ENCODE measurements at places on chromosomes 13 and 19.

- no peak for DNase-seq
Measured at GRCh38 chr19:16836115-16837034, 7.2 kb downstream of the SIN3B start.

- no peak for DNase-seq
Measured at GRCh38 chr19:21221693-21222092, 79.9 kb downstream of the ZNF431 start.

DNA sequence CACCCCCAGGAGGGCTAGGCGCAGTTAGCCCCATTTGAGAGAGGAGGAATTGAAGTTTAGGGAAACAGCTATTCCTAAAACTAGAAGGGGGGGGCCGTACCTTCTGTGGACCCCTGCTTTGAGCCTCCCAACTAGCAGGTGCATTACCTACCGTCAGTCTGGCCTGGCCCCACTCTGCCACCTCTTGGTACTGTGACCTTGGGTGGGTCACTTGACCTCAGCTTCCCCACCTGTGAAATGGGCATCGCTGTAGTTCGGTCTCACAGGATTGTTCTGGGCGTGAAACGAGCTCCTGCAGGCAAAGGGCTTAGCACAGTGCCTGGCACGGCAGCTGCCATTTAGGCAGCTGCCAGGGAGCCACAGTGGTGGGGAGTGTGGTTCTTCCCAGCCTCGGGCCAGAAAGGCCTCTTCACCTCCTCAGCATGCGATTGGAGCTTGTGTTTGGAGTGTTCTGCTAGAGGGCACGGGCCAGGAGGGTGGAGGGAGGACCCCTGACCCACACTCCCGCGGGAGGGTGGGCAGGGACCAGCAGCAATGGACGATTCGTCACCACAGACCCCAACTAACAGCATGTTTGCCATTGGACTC is 32.0 kb downstream of the CAPN12 start:
- DNase-seq = no peak

- DNase-seq = no peak
Measured at GRCh38 chr19:29489172-29489951, 36.4 kb upstream of the VSTM2B start.

DNA sequence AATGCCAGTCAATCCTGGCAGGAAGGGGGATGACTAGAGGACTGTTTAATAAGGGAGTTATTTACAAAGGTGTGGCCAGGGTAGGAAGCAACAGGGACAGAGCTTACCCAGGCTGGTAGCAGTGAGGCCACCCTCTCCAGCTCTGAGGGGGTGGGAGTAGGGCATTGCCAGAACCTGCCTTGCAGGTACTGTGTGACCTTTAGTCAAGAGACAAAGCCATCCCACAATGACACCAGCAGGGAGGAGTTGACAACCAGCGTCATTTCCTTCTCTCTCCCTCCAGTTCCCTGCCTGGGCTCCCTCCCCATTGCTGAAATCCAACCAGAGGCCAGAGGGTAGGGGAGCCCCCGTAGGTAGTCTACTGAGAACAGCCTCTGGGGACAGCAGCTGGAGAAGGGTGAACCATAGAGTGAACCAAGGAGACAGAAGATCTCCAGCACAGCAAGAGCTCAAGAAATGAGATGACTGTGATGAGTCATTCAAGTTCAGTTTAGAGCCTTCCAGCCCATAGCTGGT is 33.3 kb upstream of the SPATA13 start:
- DNase-seq = no peak

GRCh38 chr19:15280915-15281683 is 48.9 kb upstream of the EPHX3 start:
- DNase-seq = peak; percentile 75

DNA sequence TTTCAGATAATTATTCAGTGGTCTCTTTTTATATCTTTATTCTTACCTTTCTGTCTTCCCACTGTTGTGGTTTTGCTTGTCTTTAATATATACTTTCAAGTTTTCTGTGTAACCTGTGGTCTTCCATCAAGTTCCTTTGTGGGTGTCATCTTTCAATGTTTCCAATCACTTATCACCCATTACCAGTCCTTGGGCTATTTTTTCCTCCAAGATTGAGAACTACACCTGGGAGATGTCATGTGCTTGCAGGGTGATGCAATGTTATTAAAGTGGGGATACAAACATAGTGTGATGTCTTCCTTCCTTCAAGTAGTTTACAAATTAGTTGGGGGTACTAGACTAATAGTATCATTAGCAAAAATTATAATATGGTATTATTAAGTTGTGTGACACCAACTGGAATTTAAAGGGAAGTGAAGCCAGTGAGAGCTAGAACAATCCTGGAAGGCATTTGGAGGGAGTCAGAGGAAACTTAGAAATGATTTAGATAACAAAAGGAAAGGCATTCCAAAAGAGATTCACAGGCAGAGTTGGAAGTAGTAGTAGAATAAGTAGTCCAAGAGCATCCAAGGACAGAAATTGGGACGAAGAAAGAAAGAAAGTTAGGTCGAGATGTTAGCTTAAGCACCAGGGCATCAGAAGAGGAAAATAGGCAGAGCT is 3.4 kb downstream of the FNDC3A start:
- DNase-seq = no peak

- DNase-seq = no peak
Measured at GRCh38 chr19:8703223-8703622, 4.6 kb upstream of the ACTL9 start.

DNA sequence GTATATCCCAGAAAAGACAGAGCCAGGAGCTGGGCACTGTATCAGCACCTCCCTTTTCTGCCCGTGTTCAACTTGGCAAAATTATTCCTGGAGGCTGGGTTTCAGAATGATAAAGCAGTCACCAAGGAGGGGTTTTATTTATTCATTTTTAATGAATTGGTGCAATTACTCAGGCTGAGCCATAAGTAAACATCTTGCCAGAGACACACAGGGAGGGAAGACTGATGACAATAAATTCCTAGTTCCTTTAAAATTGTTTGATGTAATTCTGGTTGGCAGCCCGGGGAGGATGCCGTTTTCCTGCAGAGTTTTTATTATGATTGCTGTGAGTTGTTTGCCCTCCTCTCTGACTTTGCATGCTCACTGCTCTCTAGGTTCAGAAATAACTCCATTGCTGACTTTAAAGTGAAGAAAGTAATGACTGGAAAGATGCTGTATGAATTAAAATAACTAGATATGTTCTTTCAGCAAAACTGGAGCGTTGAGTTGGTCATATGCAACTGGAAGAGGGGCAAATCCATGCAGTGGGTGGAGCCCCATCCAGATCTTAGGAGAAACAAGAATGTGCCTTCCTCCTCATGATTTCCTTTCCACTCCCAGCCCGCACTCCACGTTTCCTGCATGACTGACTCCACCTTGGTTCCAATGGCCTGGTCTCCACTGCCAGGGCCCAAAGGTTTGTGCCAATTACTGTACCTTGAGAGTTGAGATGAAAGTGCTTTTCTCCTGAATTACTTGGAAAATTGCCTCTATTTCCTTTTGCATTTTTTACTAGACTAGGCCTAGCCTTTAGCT is 182.1 kb downstream of the RFC3 start:
- peak; percentile 13 for DNase-seq

- no peak for DNase-seq
Measured at GRCh38 chr13:113746143-113746525, 12.9 kb upstream of the TMEM255B start.

- DNase-seq = no peak
Measured at GRCh38 chr13:107969546-107969945, 245.8 kb downstream of the LIG4 start.
